Activated T-cell treated with anti-CD3 and anti-CD28 coated beads, Interleukin-2, amount 50 U/mL, for 72 hours (primary cell): ENCODE measurements at places on chromosomes 3 and 15. TPM values are rescaled to one million over a fixed set of nuclear protein-coding genes. Genes with fewer than 3 reads are reported as not detected.

MYRIP gene
- not detected for total RNA-seq

DNA sequence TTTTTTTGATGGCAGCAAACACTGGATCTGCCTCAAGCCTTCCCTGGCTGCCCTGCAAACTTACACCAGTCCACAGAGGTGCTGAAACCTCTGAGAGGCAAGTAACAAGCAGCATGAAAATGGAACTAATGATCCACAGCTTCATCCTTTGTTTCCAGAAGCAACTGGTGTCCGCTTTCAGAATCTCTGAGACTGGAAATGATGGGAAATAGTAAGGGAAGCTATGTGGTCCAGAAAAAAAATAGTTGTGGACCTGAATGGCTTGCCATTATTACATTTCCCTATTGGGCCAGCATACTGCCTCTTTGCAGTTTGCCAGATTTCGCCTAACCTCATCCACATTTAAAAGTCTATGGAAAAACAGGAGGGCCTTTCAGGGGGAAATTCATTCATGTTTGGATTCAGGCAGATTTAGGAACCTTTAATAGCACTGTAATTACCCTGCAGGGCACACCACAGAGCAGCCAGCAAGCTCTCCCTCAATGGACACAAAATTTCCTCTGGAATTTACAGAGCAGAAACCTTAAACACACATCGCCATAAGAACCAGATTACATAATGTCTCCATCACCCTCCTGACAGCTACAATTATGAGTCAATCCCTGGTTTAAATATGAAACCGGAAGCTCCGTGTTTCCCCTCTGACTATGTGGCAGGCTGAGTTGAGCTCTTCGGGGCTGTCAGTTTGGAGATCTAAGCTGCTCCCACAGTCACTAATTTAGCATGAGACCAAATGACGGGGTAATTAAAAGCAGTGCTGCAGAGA lies 134.4 kb downstream of the TMCO5A start:
- H3K27me3 ChIP-seq = peaks cover 55% of the 10 kb centered on the region
- H3K27ac ChIP-seq = peak overlapping the region; percentile 84
- peaks cover 41% of the 10 kb centered on the region for H3K4me1 ChIP-seq
- peak overlapping the region; percentile 31 for H3K4me3 ChIP-seq
- H3K36me3 ChIP-seq = no peaks in the 10 kb centered on the region
- DNase-seq = peak; percentile 57

GRCh38 chr15:82047453-82048400 lies 1.9 kb upstream of the MEX3B start:
- H3K4me3 ChIP-seq = peak overlapping the region; percentile 83
- peaks cover 21% of the 10 kb centered on the region for H3K4me1 ChIP-seq
- H3K27ac ChIP-seq = no peak overlapping the region
- DNase-seq = no peak
- no peaks in the 10 kb centered on the region for H3K36me3 ChIP-seq

DNA sequence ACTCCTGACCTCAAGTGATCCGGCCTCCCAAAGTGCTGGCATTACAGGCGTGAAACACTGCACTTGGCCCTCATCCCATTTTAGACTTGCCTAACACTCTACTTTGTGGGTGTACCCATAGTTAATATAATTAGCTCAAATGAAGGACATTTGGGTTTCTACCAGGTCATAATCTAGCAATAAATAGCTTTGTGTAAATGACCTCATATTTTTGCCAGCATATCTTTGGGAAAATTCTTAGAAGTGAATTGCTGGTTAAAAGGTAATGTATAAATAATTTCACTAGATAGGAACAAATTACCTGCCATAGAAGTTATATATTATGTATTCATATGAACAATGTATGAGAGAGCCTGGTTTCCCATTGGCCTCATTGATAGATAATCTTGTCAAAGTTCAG lies 206.0 kb downstream of the DIPK2A start:
- H3K4me1 ChIP-seq = no peaks in the 10 kb centered on the region
- no peak for DNase-seq
- H3K27ac ChIP-seq = no peak overlapping the region

GRCh38 chr3:180612364-180612763 lies 10.4 kb downstream of the TTC14 start:
- H3K4me3 ChIP-seq = no peak overlapping the region
- peaks cover 5% of the 10 kb centered on the region for H3K36me3 ChIP-seq
- DNase-seq = no peak
- H3K27me3 ChIP-seq = no peaks in the 10 kb centered on the region
- no peaks in the 10 kb centered on the region for H3K4me1 ChIP-seq

- H3K27me3 ChIP-seq = no peaks in the 10 kb centered on the region
- no peaks in the 10 kb centered on the region for H3K36me3 ChIP-seq
- H3K4me3 ChIP-seq = peak overlapping the region; percentile 88
- DNase-seq = peak; percentile 15
- H3K27ac ChIP-seq = peak overlapping the region; percentile 98
Observed at GRCh38 chr15:64596701-64597476, 136.5 kb downstream of the ZNF609 start.

DNA sequence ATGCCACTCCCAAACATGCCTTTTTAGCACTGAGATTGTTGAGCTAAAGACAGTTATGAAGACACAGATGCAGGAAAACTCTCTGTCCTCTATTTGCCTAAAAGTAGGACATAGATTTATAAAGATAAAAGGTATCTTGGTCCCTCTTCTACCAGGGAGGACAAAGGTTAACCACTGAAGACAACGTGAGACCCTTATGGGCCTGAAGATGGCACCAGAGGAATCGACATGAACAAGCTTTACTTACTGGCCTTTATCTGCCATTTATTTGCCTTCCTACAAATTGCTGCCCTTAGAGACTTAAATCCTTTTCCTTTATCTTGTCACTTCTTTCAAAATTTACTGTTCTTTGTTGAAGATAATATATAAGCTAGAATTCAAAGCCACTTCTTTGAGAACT lies 109.7 kb upstream of the FAM3D start:
- no peak for DNase-seq
- H3K4me1 ChIP-seq = no peaks in the 10 kb centered on the region
- no peaks in the 10 kb centered on the region for H3K27me3 ChIP-seq
- peaks cover 6% of the 10 kb centered on the region for H3K36me3 ChIP-seq
- H3K4me3 ChIP-seq = no peak overlapping the region

DNA sequence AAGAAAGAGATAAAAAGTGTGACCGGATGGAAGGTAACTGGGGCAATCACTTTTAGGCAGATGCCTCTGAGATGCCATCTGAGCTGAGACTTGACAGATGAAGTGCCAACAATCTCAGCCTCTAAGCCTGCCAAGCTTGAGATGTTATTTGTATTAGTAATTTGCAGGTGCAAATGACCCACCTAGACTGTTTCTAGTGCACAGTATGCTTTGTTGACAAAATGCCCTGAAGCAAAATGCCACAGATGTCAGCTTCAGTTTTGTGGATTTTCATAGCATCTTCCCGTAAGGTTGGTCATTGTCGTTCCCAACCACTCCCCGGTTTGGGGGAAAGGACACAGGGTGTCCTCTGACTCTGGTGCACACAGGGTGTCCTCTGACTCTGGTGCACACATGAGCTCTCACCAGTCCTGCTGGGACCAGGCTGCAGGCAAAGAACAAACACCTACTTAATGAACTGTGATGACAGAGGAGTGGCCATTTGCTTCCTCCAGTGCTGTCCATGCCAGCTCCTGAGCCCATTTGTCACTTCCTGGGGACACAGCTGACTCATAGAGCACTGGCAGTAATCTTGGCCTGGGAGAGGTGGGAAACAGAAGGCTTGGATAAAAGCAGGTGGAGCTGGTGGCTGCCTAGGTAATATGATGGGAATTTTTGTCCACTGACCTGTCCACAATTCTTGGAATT lies 16.7 kb upstream of the PPP1R2 start:
- peaks cover 31% of the 10 kb centered on the region for H3K4me1 ChIP-seq
- H3K27ac ChIP-seq = no peak overlapping the region
- no peak for DNase-seq
- no peaks in the 10 kb centered on the region for H3K36me3 ChIP-seq
- H3K27me3 ChIP-seq = no peaks in the 10 kb centered on the region

DNA sequence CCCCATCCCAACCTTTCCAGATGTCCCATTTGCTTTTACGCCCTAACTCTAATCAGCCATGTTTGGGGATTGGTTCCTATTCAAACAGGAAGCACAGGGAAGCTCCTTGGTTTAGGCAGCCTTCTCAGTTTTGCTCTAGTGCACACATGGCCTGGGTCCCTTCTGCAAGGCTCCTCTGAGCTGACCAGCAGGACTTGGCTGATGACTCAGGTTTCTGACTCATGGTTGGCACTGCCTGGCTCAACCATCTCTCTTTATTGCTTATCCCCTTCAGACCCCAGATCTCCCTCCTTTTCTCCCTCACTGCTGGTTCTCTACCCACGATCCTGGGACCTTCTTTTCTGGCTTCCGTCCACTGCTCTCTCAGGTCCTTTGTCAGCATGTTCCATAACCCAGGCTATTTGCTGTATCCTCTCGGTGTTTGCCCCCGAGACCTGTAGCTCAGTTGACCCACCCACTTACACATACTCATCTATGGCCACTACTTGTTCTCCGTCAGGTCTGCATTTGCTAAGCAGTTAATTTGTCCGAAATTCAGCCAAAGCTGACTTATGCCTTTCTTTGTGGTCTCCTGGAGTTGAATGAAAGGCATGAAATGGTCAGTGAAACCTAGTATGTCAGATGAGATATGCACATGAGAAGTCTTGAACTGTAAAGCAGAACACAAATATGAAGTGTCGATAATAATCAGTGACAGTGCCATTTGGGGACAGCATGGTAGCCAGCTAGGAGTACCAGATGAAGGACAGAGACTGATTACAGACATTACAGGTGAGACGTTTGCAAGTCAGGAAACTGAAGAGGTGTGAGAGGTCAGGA lies 323.5 kb upstream of the ROPN1 start:
- H3K4me1 ChIP-seq = no peaks in the 10 kb centered on the region
- no peak overlapping the region for H3K27ac ChIP-seq
- no peaks in the 10 kb centered on the region for H3K36me3 ChIP-seq
- no peak for DNase-seq
- H3K27me3 ChIP-seq = peaks cover 7% of the 10 kb centered on the region

DNA sequence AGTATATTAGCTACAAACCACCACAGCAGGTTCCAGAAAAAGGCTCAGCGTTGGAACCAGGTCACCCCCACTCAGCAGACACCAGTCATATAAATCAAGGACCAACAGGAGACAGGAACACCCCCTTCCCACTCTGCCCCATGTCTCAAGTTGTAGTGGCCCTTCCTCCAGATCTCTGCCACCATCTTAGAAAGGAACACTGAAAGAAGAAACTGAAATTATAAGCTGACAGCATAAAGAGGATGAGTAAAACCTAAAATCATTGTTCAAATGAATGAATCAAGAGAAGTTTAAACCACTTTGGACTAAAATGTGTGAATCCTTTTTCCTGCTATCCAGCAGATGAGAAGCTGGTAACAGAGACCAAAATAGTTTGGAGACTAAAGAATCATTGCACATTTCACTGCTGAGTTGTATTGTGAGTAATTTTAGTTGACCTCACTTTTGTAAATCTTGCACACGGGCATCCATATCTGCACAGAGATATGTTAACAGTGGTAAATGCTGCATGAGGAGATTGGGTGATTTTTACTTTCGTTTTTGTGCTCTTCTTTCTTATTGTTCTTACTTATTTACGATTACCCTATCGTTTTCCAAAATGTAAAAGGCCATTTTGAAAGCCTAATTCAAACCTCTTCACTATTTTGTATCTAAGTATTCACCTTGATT lies 19.8 kb downstream of the CCR3 start:
- no peak for DNase-seq
- H3K27ac ChIP-seq = no peak overlapping the region
- peaks cover 50% of the 10 kb centered on the region for H3K27me3 ChIP-seq
- no peak overlapping the region for H3K4me3 ChIP-seq
- H3K4me1 ChIP-seq = peaks cover 19% of the 10 kb centered on the region

DNA sequence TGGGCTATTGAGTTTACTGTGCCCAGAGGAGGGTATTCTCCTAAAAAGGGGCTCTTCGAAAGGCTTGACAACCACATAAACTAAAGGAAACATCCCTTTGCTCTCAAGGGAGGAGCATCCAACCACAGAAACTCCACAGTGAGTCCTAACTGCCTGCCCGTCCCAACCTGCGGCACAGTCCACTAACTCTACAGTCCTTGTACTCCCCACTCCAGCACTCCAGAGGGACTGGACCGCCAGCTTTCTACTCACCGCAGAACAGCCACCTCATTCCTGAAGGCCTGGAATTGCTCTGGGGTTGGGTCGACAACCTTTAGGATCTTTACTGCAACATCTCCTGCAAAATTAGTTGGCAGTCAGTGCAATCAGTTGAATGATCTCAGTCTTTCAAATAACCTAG lies 34.6 kb downstream of the MKRN2 start:
- H3K27ac ChIP-seq = peak overlapping the region; percentile 63
- no peaks in the 10 kb centered on the region for H3K4me1 ChIP-seq
- H3K36me3 ChIP-seq = peaks cover 20% of the 10 kb centered on the region
- no peak overlapping the region for H3K4me3 ChIP-seq
- DNase-seq = no peak
- no peaks in the 10 kb centered on the region for H3K27me3 ChIP-seq

GRCh38 chr15:29018995-29019976 lies 133.5 kb downstream of the APBA2 start:
- H3K4me1 ChIP-seq = peaks cover 13% of the 10 kb centered on the region
- no peak for DNase-seq
- H3K27ac ChIP-seq = no peak overlapping the region
- H3K27me3 ChIP-seq = no peaks in the 10 kb centered on the region

ZDHHC23 gene
- total RNA-seq = 3.6 TPM

GRCh38 chr15:82018201-82018600 lies 27.6 kb downstream of the MEX3B start:
- peaks cover 5% of the 10 kb centered on the region for H3K4me1 ChIP-seq
- no peak overlapping the region for H3K27ac ChIP-seq
- DNase-seq = no peak
- H3K27me3 ChIP-seq = peaks cover 20% of the 10 kb centered on the region
- H3K4me3 ChIP-seq = no peak overlapping the region

DNA sequence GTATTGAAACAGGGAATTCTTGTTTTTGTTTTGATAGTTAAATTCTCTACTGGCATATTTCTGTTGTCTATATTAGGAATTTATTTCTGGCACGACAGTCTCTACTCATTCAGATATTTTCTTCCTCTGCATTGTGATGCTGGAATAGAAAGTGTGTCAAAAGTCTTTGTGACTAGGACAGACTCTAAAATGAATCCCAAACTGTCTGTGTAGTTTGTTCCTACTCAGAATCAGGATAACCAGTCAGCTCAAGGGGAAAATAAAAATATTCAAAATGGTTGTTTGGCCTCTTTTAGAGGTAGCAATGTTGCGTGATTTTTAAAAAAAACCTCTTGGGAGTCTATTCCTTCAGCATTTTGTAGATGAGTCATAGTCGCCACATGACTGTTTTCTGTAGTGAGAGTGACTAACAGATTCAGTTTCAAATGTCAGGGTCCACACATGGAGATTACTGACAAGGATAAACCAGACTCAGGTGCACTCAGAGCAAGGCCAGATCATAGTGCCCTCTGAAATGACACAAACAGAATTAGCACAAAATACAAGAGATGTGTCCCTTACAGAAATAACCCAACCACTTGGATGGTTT lies 13.1 kb downstream of the SLC7A14 start:
- H3K27ac ChIP-seq = peak overlapping the region; percentile 44
- peak overlapping the region; percentile 33 for H3K4me3 ChIP-seq
- H3K36me3 ChIP-seq = no peaks in the 10 kb centered on the region
- H3K4me1 ChIP-seq = peaks cover 27% of the 10 kb centered on the region
- peak; percentile 48 for DNase-seq

- DNase-seq = peak; percentile 16
- no peaks in the 10 kb centered on the region for H3K36me3 ChIP-seq
- H3K27ac ChIP-seq = no peak overlapping the region
Observed at GRCh38 chr3:25441234-25441856, 13.3 kb downstream of the RARB start.

- H3K4me1 ChIP-seq = no peaks in the 10 kb centered on the region
- no peaks in the 10 kb centered on the region for H3K36me3 ChIP-seq
- peaks cover 22% of the 10 kb centered on the region for H3K27me3 ChIP-seq
- H3K27ac ChIP-seq = no peak overlapping the region
- peak; percentile 11 for DNase-seq
Observed at GRCh38 chr3:124078953-124079911, 87.3 kb upstream of the ROPN1 start.
